ENCODE measurements at places on chromosomes 7 and 10. TPM values are rescaled to one million over a fixed set of nuclear protein-coding genes. Genes with fewer than 3 reads are reported as not detected.

HOXA3 gene
- not detected for polyA plus RNA-seq

OR2A1 gene
- not detected for polyA plus RNA-seq

CTBP2 gene
- polyA plus RNA-seq: 7.5 TPM

ECHDC3 gene
- polyA plus RNA-seq: not detected

GNGT1 gene
- not detected for polyA plus RNA-seq

MBL2 gene
- not detected for polyA plus RNA-seq

LBX1 gene
- not detected for polyA plus RNA-seq

HTR5A gene
- 79.7 TPM for polyA plus RNA-seq

CNTNAP2 gene
- polyA plus RNA-seq: 21.3 TPM

LRRD1 gene
- not detected for polyA plus RNA-seq

VSTM4 gene
- 1.7 TPM for polyA plus RNA-seq

RBM20 gene
- polyA plus RNA-seq: 0.90 TPM

ATOH7 gene
- polyA plus RNA-seq: 1.2 TPM

DIP2C gene
- polyA plus RNA-seq: 13.2 TPM

NUTM2B gene
- polyA plus RNA-seq: not detected

ITPRID1 gene
- polyA plus RNA-seq: not detected

COMTD1 gene
- polyA plus RNA-seq: 2.0 TPM

OR2AE1 gene
- not detected for polyA plus RNA-seq

SLC16A9 gene
- 1.8 TPM for polyA plus RNA-seq

TLX1 gene
- polyA plus RNA-seq: not detected

ZNF783 gene
- 0.77 TPM for polyA plus RNA-seq

CCL24 gene
- polyA plus RNA-seq: not detected

STEAP4 gene
- not detected for polyA plus RNA-seq

CALY gene
- 13.9 TPM for polyA plus RNA-seq
